ENCODE measurements at places on chromosomes 6 and 20.

GRCh38 chr20:53839423-53840176 lies 230.8 kb downstream of the BCAS1 start:
- no peak for DNase-seq

DNA sequence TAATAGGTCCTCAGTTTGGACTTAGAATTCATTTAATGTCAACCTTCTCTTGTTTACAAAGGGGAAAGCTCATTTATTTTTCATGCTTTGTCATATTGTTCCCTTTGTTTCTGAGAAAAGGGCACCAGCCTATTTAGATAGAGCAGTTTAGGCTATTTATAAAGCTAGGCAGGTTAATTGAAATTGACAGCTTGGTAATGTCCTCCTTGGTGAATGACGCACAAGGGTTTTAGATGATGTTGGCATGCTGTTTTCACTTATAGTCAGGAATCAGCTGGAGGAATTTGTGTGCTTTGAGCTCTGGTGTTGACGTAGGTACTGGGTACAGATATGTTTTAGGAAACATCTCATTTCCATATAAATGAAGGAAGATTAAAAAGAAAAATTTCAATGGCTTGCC lies 45.2 kb downstream of the BCKDHB start:
- DNase-seq = no peak

DNA sequence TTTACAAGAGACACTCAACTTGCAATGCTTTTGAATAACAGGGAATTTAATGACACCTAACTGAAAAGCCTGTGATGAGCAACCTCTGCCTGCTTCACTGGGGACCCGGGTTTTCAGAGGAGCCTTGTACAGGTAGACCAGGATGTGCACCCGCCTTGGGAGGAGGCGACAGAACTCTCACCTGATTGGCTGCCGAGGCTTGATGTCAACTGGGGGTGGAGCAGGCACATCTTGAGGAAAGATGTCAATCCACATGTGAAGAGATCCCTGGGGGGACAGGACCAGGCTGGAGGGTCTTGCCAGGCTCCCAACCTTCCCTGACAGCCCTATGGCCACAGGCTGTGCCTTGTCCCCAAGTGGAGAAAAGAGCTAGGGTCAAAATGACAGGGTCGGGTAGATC lies 19.8 kb downstream of the ERGIC3 start:
- DNase-seq = no peak

DNA sequence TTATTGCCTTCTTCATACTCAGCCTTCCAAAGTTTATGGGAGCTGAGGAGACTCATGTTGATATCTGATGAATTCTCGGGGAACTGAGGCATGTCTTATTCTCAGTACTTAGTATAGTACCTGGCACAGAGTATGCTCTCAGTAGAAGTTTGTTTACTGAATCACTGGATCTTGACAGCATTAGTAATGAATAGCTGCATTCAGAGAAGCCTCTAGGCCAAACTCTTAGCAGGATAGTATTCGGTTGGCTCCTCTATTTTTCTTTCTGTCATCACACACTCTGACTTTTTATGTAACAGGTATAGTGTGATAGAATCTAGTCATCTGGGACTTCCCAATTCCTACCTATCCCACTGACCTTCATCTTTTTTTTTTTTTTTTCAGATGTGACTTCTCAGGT lies 566.4 kb upstream of the MAN1A1 start:
- DNase-seq = no peak

All from retinal pigment epithelial cell (primary cell).